ENCODE measurements at places on chromosomes 5 and 9.

DNA sequence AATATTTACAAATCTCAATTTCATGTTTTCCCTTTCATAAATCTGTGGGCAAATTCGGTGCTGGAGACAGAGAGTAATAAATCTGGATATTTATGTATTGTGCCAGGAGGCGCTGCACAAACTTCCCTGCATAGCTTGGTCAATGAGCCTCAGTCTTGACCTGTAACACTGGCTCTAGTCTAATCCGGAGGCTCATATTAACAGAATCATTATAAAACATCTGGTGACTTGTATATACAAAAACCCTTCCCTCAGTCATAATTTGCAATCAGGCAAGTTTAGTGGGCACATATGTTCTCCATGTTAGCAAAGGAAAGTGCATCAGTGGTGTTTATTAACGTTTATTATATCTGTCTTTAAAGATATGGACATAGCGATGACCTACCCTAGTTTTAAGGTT, 104.0 kb upstream of the BNC2 start:
- no peak for DNase-seq

GRCh38 chr9:84349671-84350070, 9.1 kb upstream of the SLC28A3 start:
- DNase-seq: no peak

DNA sequence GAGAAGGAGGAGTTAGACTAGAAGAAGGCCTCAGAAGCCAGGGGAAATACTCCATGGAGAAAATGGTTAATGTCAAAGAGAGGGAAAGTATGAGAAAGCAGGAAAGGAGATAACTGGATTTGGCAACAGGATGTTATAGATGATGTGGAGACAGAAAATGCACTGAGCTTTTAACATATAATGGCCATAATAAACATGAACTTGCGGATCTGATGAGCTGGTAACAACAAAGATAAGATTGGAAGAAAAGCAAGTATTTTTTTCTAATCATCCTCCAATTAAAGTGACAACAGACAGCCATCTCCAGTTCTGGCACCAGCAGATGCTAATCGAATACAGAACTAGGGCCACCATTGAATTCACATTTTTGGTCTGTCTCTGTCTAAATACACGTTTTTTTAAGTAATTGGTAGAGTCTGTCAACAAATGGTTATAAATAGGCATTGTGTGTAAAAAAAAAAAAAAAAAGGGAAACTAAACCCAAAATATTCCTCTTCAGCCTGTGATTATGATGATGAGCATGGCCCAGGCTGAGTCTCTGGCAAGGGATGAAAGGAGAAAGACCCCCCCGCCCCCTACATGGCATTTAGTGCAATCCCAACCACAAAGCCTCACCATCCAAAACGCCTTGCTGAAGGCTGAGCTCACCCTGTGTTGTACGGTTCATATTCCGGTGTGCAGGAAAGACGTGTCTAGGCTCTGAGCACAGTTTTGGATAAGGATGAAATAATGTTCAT, 149.5 kb upstream of the LHFPL2 start:
- no peak for DNase-seq

GRCh38 chr5:157524887-157525286, 50.7 kb downstream of the ADAM19 start:
- no peak for DNase-seq

GRCh38 chr5:168426864-168427172, 59.5 kb upstream of the RARS1 start:
- DNase-seq: no peak

- no peak for DNase-seq
These were observed 627.2 kb downstream of the ISL1 start for GRCh38 chr5:52010454-52010853.

GRCh38 chr9:4786599-4786998, 6.1 kb upstream of the RCL1 start:
- DNase-seq: no peak

DNA sequence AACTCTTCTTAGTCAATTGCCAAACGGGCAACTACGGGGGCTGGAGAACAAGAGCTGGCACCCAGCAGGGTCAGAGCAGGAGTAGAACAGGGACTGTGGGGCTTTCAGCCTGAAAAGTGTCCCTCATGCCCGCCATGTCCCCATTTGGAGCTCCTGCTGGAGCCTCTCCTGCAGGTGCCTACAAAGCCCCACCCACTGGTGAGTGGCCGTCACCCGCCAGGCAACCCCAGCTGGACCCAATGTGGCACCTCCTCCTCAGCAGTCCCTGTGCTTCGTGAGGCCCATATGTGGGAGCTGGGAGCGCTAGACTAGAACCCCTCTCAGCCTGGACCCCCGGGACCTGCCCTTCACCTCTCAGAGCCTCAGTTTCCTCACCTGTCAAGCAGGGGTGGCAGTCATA, 40.9 kb downstream of the VAV2 start:
- no peak for DNase-seq

- no peak for DNase-seq
These were observed 93.9 kb upstream of the ALDH1A1 start for GRCh38 chr9:73046769-73047168.

GRCh38 chr9:121463026-121463807, 36.4 kb downstream of the GGTA1 start:
- no peak for DNase-seq

DNA sequence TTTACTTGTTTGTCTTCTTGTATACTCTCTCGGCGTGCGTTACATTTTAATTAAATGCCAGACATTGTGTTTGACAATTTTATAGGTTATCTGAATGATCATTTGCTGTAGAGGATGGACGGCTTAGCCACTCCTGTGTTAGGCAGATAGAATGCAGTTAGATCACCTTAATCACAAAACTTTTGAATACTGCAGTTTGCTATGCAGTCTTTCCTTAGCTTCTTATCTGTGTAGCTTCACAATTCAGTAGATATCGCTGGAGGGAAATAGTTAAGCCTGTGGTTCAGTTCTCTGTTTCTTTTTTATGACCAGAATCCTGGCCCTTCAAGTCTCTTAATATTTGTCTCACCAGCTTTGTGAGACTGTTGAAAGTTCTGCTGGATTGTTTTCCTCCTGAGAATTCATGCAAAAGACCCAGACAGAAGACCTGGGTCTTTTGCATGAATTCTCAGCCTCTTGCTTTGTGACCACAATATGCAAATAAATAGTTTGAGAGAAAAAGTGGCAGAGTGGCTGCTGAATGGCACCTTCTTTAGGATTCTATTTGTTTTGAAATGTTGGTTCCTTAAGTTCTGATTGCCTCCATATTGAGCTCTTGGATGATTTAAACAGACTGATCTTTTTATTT, 40.2 kb downstream of the RASA1 start:
- DNase-seq: no peak

- no peak for DNase-seq
These were observed 51.1 kb downstream of the KLF4 start for GRCh38 chr9:107438211-107439031.

- DNase-seq: no peak
These were observed 22.6 kb downstream of the NPR3 start for GRCh38 chr5:32733590-32734340.

- peak; percentile 47 for DNase-seq
These were observed 889 bp upstream of the ADAMTS12 start for GRCh38 chr5:33892620-33893137.

GRCh38 chr5:56761151-56761885, 54.0 kb upstream of the MAP3K1 start:
- DNase-seq: no peak

- no peak for DNase-seq
These were observed 139.3 kb upstream of the FST start for GRCh38 chr5:53340956-53341750.

DNA sequence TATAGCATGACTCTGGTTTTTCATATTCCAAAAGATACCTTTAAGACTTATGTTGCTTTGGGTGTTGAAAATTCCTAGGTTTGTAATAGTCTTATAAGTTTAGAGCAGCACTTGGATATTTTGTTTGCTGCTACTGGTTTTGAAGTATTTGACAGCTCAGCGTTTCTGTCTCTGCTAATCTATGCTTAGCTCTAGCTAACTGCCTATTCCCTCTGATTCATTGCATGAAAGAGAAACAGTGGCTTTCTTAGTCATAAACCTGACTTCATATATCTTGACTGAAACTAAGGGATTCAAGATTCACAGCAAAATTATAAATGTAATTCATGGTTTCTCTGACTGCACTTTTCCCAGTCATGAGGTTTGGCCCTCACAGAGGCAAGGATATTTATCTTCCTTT, 35.6 kb upstream of the ANXA1 start:
- no peak for DNase-seq

All from mesothelial cell of epicardium (in vitro differentiated cells).